ENCODE measurements at places on chromosomes 3 and 15. TPM values are rescaled to one million over a fixed set of nuclear protein-coding genes. Genes with fewer than 3 reads are reported as not detected.

Gene GXYLT2
- 0.27 TPM for total RNA-seq

Gene NR1I2
- total RNA-seq: 2.4 TPM

Gene IQCH
- 2.7 TPM for total RNA-seq

Gene NPAP1
- total RNA-seq: under 0.01 TPM

Gene VWA5B2
- under 0.01 TPM for total RNA-seq

Gene KIF15
- 1.1 TPM for total RNA-seq

Gene CYP8B1
- total RNA-seq: not detected

Gene FSIP1
- 0.27 TPM for total RNA-seq

Gene GREM1
- total RNA-seq: under 0.01 TPM

Gene SLC6A20
- total RNA-seq: under 0.01 TPM

Gene SRGAP3
- 6.2 TPM for total RNA-seq

Gene SACM1L
- 28.0 TPM for total RNA-seq

Gene NR2E3
- total RNA-seq: not detected

Gene TRIM59
- 8.1 TPM for total RNA-seq

Gene RLBP1
- not detected for total RNA-seq

Gene SKOR1
- total RNA-seq: 1.1 TPM

Gene PPARG
- not detected for total RNA-seq

Gene GRAMD1C
- total RNA-seq: 2.4 TPM

Gene FAM3D
- not detected for total RNA-seq

Gene CLDN1
- total RNA-seq: not detected

Gene PATL2
- 5.7 TPM for total RNA-seq

Gene GOLGA8H
- total RNA-seq: 1.6 TPM

Gene CXCR6
- under 0.01 TPM for total RNA-seq

Gene IL5RA
- 2.2 TPM for total RNA-seq

Gene ARGFX
- not detected for total RNA-seq

Gene LHFPL4
- total RNA-seq: not detected

Gene MORC1
- total RNA-seq: under 0.01 TPM

Gene CFAP92
- total RNA-seq: 7.5 TPM

Gene TMEM212
- total RNA-seq: not detected

Gene CPLX3
- not detected for total RNA-seq

Gene NRROS
- total RNA-seq: 118 TPM

Measured in hematopoietic multipotent progenitor cell (in vitro differentiated cells).